ENCODE measurements at places on chromosomes 6 and 20.

GRCh38 chr6:85047818-85048217, 283.4 kb upstream of the TBX18 start:
- DNase-seq = no peak

- DNase-seq = no peak
These were observed 10.3 kb downstream of the KIZ start for GRCh38 chr20:21136015-21136732.

DNA sequence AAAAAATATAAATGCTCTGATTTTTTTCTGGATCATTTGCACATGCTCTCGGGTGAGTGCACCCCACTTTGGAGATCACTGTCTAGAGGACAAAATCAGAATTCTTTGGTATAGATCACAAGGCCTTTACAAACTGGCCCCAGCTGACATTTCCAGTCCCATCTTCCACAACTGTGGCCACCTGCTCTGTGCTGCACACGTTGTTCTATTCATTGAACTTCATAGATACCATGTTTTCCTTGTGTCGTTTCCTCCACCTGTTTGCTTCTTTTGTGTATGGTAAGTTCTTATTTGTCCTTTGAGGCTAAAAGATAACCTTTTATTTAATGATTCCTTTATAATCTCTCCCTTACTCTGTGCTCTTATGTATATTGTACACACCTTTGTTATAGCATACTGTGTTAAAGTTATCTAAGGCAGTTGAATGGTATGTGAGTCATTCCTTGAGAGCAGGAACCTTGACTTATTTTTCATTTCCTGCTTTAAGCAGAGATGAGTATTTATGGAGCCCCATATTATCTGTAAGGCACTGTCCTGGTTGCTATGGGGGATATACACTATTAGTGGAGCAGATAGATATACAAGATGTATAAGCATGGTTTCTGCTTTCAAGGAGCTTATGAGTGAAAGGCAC, 12.0 kb upstream of the SLC17A5 start:
- no peak for DNase-seq

GRCh38 chr6:168042426-168043192, 36.4 kb downstream of the FRMD1 start:
- no peak for DNase-seq

- DNase-seq = no peak
These were observed 62.5 kb upstream of the TIAM2 start for GRCh38 chr6:154932515-154933027.
